ENCODE measurements at places on chromosomes 12 and 14.

DNA sequence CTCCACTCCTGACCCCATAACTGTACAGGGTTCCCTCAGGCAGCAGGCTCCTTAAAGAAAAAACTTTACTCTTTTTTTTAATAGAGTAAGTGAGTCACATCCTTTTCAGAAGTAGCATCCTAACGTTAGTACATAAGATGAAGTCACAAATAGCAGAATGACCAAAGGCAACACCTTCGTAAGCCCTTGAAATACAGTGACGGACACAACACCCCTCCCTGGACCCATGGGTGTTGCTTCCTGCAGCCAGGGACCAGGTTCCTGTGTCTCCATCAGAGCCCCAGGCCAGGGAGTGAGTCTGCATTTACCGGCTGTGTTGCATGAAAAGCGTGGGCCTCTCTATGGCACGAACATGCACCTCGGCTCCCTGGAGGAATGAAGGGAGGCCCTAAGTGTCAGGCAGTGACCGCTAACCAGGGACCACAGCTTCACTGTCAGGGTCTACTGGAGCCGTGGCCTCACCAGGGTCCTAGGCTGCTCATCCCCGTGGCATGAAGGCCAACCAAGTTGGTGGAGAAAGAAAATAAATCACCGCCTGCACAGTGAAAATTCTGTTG is 340.0 kb upstream of the SFSWAP start:
- no peak for DNase-seq

DNA sequence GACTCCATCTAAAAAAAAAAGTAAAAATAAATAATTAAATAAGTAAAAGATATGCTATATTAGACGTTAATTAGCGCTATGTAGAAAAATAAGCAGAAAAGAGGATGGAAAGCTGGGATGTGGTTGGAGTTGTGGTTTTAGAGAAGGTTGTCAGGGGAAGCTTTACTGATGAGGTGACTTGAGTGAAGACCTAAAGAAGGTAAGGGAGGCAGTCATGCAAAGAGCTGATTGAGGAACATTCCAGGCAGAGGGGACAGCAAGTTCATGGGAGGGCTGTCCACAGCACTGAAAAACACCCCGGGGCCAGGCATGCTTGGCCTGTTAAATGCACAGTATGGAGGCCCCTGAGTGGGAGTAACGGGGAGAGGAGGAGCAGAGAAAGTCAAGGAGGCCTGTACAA is 15.7 kb downstream of the SMAGP start:
- DNase-seq = no peak

GRCh38 chr14:61575551-61576150 is 119.7 kb upstream of the HIF1A start:
- peak; percentile 84 for DNase-seq

DNA sequence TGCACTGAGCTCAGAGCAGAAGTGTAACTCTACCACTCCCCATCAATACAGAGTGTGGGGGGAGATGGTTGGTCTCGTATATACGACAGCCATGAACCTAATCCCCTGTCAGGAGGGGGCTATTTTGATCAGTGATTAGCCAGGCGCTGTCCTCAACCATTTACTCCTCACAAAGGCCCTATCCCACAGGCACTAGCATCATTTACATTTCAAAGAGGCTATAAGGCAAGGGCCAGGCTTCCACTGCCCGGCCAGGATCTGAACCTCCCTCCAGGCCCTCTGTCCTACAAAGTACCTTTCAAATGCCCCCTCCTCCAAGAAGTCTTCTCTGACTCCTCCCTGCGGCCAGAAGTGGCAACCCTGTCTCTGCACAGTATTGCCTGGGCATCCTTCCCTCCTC is 74.7 kb downstream of the ITPK1 start:
- no peak for DNase-seq

GRCh38 chr12:73421832-73422231 is 1115.8 kb upstream of the ATXN7L3B start:
- DNase-seq = no peak

- peak; percentile 51 for DNase-seq
Observed at GRCh38 chr12:3885277-3886094, 12.3 kb upstream of the PARP11 start.

DNA sequence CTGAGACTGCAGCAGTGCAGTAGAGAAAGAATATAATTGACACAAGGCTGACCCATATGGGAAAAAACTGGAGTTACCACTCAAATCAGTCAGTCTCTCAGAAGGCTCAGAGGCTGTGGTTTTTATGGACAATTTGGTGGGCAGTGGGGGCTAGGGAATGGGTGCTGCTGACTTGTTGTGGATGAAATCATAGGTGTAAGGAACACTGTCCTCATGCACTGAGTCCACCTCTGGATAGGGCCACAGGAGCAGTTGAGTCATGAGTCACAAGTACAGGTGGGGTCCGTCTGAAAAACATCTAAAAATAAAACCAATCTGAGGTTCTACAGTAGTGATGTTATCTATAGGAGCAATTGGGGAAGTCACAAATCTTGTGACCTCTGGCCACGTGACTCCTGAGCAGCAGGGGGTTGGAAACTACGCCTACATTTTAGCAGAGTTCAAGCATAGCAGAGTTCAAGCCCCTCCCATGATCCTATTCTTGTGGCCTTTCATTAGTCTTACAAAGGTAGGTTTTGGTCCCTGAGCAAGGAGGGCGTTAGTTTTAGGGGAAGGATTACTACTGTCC is 18.1 kb upstream of the SGPP1 start:
- DNase-seq = no peak

GRCh38 chr12:110676171-110676570 is 12.7 kb downstream of the HVCN1 start:
- DNase-seq = no peak

DNA sequence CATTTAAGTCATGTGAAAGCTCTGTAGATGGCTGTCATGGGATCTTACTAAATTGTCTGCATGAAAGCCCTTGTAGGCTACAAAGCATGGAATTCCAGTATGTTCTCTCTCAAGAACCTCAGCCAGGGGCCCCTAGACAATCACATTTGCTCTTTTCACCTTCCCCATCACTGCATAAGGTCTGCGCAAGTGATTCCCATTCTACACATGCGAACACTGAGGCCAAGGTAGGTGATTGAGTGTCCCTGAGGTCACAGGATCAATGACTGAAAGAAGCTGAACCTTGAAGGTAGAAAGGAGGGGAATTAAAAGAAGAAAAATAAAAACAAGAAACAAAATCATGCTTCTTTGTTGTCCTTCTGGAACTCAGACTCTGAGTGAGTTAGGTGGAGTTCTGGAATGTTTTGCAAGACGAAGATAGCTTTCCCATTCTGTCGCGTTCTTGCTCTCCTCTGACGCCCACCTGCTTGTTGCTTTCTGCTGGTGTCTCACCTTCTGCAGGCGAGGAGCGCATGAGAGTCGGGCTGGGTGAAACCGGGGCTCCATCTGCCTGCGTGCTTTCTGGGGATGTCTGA is 79.9 kb downstream of the SPRING1 start:
- DNase-seq = no peak

DNA sequence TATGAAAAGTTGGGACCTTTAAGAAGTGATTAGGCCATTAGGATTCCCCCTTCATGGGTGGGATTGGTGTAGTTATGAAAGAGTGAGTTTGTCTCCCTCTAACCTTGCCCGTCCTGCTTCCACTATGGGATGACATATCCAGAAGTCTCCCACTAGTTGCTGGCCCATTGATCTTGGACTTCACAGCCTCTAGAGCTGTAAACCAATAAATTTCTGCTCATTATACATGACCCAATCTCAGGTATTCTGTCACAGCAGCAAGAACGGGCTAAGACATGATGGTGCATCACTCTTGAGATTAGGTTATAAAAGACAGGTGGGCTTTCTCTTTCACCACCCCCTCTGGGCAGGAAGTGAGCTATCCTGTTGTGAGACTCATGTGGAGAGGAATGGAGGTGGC is 8.6 kb upstream of the SMOC1 start:
- DNase-seq = no peak

- no peak for DNase-seq
Observed at GRCh38 chr14:79357307-79357706, 854.0 kb downstream of the DIO2 start.

DNA sequence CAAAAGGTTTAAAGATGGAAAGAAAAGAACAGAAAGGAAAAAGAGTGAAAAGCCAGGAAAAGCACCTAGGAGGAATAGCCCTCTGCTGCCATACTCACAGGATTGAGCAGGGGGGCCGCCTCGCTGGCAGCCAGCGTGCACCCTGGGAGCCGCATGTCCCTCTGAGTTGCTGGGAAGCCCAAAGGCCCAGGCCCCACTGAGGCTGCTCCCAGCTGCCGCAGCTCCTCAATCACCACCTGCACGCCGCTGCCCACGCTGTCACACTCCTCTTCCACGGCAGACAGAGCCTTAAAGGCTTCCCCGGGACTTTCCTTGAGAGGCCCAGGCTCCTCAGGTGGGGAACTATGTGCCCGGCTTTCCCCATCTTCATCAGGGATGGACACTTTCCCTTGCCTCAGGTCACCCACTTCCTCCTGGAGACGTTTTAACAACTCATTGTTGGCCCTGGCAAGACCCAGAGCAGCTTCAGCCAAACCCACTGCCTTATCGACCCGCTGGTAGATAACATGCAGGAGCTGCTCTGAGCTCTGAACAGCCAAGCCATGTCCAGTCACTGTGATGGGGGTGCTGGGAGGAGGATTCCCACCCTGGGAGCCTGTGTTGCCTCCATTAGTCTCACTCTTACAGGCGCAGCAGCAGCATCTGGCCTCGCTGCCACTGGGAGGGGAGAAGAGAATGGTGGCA is 11.5 kb downstream of the C14orf93 start:
- DNase-seq = no peak

GRCh38 chr12:13428538-13429265 is 232.2 kb downstream of the EMP1 start:
- DNase-seq = no peak

DNA sequence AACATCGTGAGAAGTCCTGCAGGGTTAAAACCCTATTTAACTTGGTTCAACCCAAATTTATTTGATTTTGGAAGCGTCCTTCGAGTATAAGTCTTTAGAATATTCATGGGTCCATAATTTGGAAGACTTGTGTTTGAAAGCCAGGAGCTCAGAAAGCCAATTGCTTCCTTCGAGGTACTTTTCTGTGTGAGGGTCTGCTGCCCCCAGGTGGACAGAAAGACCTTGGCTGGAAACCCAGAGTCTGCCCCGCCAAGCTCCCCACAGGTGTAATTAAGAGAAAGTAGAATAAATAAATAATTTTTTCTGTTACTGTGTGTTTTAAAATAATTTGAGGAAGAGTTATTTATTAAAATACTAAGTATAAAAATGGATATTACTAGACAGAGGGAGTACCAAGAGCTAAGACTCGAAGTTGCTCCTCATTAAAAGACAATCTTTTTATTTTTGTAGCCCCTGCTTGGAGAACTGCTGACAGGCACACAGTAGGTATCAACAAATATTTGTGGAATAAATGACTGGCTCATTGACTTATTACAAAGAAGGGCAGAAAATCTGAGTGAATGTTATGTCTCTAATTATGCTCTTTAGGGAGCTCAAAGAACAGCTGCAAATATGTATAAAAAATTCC is 105.8 kb downstream of the PAH start:
- no peak for DNase-seq

DNA sequence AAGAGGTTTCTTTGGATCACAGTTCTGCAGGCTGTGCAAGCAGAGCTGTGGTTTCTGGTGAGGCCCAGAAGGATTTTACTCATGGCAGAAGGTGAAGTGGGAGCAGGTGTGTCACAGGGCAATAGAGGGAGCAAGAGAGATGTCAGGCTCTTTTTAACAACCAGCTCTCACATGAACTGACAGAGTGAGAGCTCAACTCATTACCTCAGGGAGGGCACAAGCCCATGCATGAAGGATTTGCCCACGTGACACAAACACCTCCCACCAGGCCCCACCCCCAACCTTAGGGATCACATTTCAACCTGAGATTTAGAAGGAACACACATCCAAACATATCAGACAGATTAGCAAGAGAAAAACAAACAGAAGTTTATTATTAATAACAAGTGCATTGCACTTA is 470.4 kb downstream of the GALC start:
- no peak for DNase-seq

DNA sequence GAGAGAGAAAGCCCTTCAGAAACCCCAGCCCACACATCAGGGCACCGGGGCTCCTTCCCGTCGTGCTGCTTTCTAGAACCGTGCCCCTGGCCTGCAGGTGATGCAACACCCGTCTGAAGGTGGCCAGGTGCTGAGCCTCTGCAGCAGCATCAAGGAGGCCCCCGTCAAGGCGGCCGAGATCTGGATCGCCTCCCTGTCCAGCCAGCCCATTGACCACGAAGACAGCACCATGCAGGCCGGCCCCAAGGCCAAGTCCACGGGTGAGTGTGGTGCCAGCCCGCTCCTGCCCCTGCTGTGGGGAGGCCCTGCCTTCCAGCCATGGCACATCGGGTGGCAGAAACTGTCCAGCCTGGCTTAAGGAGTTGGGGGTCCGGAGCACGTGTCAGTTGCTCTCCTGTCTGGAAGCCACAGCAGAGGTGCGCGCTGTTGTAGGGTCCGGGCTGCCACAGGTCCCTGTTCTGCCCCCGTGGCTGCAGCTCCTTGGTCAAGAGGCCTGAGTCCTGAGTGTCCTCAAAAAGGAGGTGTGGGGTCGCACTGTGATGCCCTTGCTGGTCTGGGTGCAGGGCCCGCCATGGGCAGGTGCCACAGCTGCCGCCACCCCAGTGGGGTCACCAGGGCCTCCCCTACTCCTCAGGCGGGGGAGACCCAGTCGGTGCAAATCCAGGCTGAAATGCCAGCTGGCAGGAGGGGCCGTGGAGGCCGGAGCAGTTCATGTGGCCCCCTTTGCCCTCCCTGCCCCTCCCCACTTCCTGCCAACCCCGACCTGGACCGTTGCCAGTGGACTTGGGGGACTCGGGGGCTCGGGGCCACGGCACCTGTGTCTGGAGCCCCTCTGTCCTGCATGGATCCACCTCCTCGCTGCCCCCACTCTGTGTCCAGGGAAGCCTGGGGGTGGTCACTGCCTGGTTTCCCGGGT is 31.0 kb upstream of the TEX22 start:
- DNase-seq = no peak

- no peak for DNase-seq
Observed at GRCh38 chr14:81982046-81982445, 448.4 kb upstream of the SEL1L start.

DNA sequence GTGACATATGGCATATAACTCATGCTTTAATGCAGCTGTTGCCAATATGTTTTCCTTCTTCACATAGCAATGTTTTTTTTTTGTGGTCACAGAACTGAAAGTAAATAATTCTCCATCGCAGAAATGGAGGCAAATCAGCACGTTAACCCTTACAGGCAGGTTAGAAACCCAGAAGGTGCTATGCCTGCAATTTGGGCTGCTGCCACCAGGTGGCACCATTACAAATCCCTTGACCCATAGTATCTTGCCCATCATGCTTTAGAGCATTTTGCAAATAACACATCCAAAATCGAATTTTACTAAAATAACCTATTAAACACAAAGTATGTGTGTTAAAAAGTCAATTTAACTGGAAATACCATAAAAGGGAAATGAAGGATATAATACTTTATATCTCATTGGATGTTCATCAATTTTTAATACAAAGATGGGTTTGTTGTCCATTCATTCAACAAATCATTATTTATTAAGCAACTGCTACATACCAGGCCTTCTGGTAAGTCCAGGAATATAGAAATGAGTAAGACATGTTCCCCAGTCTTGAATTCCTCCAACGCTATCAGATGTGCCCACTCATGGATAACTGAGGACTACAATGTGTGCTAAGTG is 340.1 kb downstream of the GLT1D1 start:
- peak; percentile 1 for DNase-seq

Measured in LHCN-M2 (cell line).